ENCODE measurements at places on chromosomes 12 and 14.

GRCh38 chr14:39175445-39176262 lies 600 bp downstream of the PNN start:
- no peak for DNase-seq

GRCh38 chr12:64087761-64088160 lies 134.3 kb downstream of the KICS2 start:
- DNase-seq, result no peak

GRCh38 chr12:9135903-9136310 lies 20.2 kb upstream of the A2M start:
- DNase-seq, result no peak

GRCh38 chr12:61563665-61564450 lies 696.3 kb upstream of the USP15 start:
- no peak for DNase-seq

All from CD4-positive, alpha-beta T cell treated with Interleukin-17A for 4 hours (primary cell).